Fibroblast of gingiva (primary cell): ENCODE measurements at places on chromosomes 12 and 14.

GRCh38 chr12:90836689-90837088 is 118.3 kb downstream of the CCER1 start:
- DNase-seq, result no peak

- DNase-seq, result no peak
Measured at GRCh38 chr14:89011355-89012281, 187.2 kb downstream of the TTC8 start.

DNA sequence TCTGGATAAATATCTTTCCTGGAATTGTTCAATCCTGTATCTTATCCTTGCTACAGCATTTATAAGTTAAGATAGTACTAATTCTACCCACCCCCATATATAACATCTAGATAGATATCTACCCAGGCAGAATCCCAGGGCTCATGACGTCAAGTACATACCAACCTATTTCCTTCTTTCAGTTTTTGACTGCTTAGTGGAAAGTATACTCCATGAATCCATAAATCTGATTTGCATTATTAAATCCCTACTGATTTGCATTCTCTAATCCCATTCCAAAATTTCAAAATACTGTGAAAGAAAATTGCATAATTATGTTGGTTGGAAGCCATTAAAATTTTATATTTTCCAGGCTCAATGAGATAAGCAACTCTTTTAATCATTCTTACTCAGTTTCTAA is 111.7 kb downstream of the KITLG start:
- DNase-seq, result peak; percentile 23

GRCh38 chr12:42846782-42847181 is 257.2 kb upstream of the PRICKLE1 start:
- peak; percentile 61 for DNase-seq

- DNase-seq, result no peak
Measured at GRCh38 chr14:59534361-59534987, 42.1 kb downstream of the CCDC175 start.

DNA sequence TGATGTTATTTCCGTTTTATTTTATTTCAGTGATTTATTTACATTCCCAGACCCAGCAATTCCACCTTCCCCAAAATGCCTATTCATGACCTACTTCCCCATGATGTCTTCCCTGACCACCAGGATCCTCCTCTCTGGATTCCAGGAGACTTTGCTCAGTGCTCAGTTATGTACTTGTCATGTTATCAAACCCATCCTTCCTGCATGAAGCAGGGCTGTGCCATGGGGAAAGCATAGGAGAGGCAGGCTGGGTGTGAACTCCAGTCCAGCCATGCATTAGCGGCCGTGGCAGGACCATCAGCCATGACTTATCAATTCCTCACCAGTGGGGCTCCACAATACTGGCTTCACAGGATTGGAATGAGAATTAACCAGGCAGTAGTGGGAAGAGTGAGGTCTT is 57.8 kb downstream of the B4GALNT3 start:
- no peak for DNase-seq

DNA sequence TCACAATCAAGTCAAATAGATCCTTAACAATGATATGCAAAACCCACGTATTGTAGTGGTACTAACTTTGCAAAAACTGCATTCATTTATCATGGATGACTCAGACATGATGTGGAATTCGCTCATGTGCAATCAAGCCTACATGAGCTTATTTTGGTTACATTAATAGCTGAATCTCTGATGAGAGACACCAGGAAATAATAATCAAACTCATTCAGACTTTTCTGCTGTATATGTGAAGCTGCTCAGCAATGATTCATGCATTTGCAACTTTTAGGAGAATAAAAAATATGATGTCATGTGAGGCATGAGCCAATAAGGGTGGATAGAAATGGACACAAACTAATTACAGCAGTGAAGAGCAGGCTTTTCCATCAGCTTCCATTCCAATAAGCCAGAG is 1075.8 kb upstream of the TMEM132C start:
- peak; percentile 75 for DNase-seq

DNA sequence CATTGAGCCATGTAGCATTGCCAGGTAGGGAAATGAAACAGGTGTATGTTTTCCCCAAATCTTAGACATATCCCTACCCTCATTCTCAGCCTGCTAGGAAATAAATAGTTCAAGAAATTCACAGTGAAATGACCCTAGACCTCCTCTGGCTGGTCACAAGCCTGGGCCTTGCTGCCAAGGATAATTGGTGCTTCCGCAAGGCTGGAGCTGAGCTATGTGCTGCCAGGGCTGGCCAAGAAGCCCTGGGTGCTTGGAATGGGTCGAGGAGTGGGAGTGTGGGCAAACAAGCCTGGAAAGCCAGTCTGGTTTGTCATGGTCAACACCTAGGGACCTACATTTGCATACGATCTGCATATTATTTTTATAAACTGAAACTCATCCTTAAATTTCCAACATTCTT is 31.3 kb upstream of the SLC10A1 start:
- DNase-seq, result no peak

DNA sequence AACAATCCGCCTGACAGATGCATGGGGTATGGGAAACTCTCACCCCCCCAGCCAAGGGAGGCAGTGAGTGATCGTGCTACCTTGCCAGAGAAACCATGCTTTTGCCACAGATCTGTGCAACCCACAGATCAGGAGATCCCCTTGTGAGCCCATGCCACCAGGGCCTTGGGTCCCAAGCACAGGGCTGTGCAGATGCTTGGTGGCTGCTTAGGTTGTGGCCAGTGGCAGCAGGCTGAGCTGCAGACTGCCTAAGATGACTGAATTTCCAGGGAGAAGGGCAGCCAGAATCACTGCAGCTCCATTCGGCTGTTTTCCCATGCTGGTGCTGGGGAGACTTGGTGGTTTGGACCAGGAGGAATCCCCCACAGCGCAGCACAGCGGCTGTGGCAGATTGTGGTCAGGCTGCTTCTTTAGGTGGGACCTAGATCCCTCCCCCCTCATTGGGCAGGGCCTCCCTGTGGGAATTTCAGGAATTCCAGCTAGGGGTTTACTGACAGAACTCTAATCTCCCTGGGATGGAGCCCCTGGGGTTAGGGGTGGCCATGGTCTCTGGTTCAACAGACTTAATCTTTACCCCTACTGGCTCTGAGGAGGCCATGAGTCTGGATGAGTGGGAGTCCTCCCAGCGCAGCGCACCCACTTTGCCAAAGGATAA is 264.6 kb upstream of the DAAM1 start:
- no peak for DNase-seq

GRCh38 chr12:95995238-95996031 is 709 bp downstream of the HAL start:
- DNase-seq, result no peak

- no peak for DNase-seq
Measured at GRCh38 chr12:121289962-121290361, 6.5 kb downstream of the CAMKK2 start.

- peak; percentile 63 for DNase-seq
Measured at GRCh38 chr14:36976571-36977023, 195.8 kb downstream of the SLC25A21 start.

GRCh38 chr14:76307786-76308780 is 67.9 kb upstream of the ESRRB start:
- DNase-seq, result no peak

DNA sequence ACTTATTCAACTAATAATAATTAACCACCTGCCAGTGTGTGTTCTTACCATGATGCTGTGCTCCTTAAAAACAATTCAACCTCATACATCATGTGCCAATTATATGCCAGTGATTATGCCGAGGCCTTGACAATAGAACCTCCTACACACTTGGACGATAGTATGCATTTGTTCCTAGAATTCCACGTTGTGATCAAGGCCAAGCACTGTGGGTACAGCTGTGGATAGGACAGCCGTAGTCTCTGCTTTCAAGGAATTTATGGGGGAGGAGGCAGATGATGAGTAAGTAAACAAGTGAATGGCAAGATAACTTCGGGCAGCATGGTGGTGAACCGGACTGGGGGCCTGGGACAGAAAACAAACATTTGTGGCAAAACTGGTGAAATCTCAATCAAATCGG is 18.0 kb upstream of the MYO1H start:
- no peak for DNase-seq

- DNase-seq, result no peak
Measured at GRCh38 chr14:98408024-98408555, 863.9 kb downstream of the BCL11B start.

DNA sequence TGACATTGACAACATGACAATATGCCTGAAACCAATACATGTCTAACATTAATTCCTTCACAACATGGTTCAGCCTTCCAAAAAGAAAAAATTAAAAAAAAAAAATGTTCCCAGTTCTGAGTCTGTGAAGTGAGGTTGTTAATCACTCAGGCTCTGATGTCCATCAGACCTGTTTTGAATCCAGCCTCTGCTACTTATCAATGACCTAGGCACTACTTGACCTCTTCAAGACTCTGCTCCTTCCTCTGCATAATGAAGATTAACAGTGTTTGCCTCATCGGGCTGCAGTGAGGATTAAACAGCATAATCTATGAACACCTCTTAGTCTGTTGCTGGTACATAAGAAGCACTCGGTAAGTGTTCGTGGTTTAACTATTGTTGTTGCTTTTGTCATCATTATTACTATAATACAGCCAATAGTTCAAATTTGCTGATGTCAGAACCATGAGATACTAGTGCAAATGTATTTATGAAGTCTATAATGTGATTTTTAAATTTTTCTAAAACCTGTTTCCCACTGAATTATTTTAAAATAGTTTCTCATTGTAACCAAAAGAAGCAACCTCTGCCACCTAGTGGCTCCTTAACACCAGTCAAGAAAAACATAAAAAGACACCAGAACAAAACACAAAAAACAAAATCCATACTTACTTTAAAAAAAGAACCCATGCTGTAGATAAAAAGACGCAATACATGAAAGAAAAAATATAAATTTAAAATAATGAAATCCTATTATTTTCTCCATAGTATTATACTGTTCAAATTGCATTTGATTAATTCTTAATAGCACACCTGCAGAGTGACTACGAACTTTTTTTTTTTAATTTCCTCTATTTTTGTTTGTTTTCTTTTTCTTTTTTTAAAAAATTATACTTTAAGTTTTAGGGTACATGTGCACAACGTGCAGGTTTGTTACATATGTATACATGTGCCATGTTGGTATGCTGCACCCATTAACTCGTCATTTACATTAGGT is 20.3 kb upstream of the TMX1 start:
- DNase-seq, result peak; percentile 20

GRCh38 chr12:59452259-59452658 is 143.6 kb upstream of the SLC16A7 start:
- peak; percentile 75 for DNase-seq

- DNase-seq, result no peak
Measured at GRCh38 chr14:73965216-73965615, 15.1 kb downstream of the COQ6 start.

GRCh38 chr12:90826036-90826435 is 128.9 kb downstream of the CCER1 start:
- DNase-seq, result no peak

GRCh38 chr12:70443062-70443673 is 77.1 kb downstream of the KCNMB4 start:
- no peak for DNase-seq

DNA sequence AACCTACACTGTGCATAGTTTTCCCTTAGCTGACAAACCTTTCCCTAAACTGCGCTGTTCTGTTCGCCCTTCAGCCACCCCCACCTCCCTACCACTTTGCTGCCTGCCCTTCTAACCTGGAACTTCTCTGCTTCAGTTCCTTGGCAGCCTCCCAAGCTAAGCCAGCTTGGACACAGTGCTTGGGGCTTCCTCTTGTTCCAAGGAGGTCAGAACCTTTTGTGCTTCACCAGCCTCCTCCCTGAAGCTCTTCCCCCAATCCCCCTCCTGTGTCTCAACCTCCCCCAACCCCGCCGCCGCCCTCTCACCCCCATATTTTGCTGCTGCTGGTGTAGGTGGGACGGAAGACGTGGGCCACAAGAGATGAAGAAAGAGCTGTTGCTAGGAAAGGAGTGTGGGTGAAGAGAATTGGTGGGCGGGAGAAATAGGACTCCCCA is 8.1 kb upstream of the RIC8B start:
- no peak for DNase-seq

- DNase-seq, result no peak
Measured at GRCh38 chr14:63432888-63433552, 110.2 kb downstream of the PPP2R5E start.

DNA sequence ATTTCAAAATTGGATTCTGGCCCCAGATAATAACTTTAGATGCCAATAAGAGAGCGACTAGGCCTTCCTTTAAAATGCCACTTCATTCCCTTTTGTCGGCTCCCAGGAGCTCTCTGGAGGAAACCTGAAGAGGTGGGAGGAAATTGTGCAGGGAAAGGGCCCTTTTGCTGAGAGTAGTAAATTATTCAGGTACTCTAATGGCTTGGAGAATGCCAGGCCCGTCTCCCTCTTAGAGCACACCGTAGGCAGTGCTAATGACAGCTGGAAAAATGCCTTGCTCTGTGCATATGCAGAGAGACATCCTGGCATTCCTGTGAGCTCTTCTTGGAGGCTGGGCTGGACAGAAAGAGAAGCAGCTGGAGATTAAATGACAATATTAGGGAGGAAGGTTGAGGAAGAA is 115.0 kb upstream of the RPH3A start:
- DNase-seq, result no peak

DNA sequence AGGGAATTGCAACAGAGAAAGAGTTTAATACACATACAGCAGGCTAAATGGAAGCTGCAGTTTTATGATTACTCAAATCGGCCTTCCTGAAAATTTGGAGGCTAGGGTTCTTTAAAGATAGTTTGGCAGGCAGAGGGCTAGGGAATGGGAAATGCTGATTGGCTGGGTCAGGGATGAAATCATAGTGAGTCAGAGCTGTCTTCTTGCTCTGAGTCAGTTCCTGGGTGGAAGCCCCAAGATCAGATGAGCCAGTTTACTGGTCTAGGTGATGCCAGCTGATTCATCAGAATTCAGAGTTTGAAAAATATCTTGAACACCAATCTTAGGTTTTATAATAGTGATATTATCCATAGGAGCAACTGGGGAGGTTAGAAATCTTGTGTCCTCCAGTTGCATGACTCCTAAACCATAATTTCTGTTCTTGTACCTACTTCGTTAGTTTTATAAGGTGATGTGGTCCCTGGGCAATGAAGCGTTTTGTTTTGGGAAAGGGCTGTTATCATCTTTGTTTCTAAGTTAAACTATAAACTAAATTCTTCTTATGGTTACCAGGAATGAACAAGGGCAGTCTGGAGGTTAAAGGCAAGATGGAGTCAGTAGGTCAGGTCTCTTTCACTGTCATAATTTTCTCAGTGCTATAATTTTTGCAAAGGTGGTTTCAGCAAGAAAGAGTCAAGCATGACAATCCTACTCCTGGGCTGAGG is 257.8 kb upstream of the CCDC196 start:
- peak; percentile 9 for DNase-seq

- no peak for DNase-seq
Measured at GRCh38 chr12:121718653-121719239, 6.2 kb downstream of the TMEM120B start.

DNA sequence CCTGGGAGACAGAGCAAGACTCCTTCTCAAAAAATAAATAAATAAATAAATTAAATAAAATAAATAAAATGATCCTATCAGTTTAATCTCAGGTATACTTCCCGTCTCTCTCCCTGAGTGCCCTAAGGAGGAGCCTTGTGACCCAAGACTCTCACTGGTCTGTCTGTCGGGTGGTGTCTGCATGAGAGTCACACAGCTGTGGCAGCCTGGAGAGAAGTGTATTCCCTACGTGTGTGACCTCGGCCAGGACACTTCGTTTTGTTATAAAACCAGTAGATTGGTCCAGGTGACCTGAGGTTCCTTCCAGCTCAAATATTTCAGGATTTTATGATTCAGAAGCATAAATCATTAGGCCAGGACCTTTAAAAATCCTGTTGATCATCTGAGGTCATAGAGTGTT is 4.8 kb downstream of the SYNE3 start:
- no peak for DNase-seq

GRCh38 chr12:29703528-29703927 is 80.2 kb downstream of the TMTC1 start:
- no peak for DNase-seq
